Mesendoderm (in vitro differentiated cells): ENCODE measurements at places on chromosomes 6 and 20.

- DNase-seq, result no peak
These were observed 107.8 kb downstream of the OGFRL1 start for GRCh38 chr6:71396410-71396801.

DNA sequence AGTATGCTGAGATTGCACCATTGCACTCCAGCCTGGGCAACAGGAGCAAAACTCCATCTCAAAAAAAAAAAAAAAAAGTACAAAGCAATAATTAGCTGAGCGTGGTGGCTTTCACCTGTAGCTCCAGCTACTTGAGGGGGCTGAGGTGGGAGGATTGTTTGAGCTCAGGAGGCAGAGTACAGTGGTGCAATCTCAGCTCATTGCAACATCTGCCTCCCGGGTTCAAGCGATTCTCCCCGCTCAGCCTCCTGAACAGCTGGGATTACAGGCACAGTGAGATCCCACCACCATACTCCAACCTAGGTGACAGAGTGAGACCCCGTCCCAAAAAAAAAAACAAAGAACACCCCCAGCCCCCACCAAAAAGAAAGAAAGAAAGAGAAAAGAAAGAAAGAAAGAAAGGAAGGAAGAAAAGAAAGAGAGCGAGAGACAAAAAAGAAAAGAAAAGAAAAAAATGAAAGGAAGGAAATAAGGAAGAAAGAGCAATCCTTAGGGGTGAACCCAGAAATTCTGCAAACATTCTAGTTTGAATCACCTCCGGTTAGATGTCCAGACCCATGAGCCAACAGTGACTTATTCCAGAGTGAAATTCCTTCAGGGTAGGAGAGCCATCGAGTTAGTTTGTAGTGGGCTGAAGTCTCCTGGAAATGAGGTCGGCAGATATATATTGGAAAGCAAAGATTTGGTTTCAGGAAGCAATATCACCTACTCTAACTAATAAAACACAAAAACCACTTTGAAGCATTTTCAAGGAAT lies 3.2 kb upstream of the RIPOR3 start:
- no peak for DNase-seq

GRCh38 chr6:84379142-84379541 lies 151.7 kb upstream of the CEP162 start:
- no peak for DNase-seq

- no peak for DNase-seq
These were observed 187.6 kb upstream of the SULF2 start for GRCh38 chr20:47972916-47973309.

- DNase-seq, result peak; percentile 36
These were observed 77.6 kb downstream of the RIN2 start for GRCh38 chr20:19835533-19836222.

- no peak for DNase-seq
These were observed 14.4 kb downstream of the JARID2 start for GRCh38 chr6:15260099-15260821.

DNA sequence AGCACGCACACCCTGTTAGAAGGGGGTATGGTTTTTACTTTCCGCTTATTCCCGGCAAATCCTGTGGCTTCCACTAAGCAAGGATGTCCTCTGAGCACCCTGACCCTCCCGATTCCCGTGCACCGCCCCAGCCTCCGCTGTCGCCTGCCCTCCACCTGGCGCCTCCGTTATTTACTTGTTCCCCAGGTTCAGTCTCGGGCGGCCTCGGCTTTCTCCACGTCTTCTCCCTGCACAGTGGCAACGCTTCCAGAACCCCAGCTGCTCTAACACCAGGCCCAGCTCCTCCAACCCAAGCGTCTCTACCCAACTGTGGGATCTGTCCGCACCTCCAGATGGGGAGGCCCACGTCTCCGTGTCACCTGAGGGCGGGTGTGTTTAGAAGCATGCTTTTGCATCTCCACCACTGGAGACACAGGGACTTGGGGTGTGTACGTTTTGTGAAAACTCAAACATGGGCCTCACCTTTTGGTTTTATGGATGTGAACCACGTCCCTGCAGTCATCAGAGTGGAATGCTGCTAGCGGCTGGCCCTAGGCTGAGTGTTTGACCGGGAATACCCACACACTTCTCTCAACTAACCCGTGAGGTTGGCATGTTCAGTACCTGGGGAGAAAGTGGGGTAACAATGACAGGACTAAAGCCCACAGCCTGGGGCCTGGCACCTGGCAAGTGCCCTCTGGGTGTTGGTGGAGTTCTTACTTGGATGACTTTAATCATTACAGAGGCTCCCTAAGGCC lies 79.9 kb downstream of the THBS2 start:
- DNase-seq, result no peak

- DNase-seq, result peak; percentile 58
These were observed 739 bp downstream of the GSS start for GRCh38 chr20:34954904-34955230.

GRCh38 chr6:125953502-125953875 lies 3.1 kb upstream of the HINT3 start:
- DNase-seq, result peak; percentile 68

DNA sequence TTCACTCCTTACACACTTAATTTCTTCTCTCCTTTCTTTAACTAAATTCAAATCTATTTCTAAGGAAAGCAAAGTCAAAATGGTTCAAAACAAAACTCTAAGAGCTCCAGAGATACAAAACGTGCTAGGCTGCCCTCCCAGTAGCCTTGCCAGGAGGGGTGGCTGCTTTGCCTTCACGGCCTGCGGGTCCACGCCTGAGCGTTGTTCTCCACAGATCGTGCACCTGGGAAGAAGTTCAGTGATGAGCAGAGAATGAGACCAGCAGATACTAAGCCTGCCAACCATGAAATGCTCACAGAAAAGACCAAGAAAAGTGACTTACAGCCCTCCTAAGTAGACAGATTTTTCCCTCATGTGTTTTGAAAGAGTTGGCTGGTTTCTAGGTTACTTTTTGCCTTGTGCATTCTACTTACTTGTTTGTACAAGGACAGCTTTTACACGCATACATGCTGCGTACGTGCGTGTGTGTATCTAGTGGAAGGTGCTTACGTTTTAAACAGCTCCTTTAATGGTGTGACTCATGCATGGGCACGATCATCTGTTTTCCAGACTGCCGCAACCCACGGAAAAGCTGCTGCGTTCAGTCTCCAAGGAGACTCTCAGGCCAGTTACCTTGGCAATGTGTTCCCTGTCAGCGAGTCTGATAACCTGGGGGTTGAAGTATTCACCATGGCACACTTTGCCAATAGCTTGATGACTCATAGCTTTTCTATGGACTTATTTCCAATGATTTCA lies 32.4 kb upstream of the PBOV1 start:
- DNase-seq, result no peak

DNA sequence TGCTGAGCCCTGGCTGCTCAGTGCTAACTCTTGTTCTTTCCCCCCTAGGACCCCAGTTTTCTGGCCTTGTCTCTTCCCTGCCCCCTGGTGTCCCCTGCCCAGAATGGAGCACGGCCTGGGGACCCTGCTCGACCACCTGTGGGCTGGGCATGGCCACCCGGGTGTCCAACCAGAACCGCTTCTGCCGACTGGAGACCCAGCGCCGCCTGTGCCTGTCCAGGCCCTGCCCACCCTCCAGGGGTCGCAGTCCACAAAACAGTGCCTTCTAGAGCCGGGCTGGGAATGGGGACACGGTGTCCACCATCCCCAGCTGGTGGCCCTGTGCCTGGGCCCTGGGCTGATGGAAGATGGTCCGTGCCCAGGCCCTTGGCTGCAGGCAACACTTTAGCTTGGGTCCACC lies 11.9 kb downstream of the CCN5 start:
- DNase-seq, result no peak

- no peak for DNase-seq
These were observed 54.1 kb upstream of the KCNG1 start for GRCh38 chr20:51076786-51077685.

DNA sequence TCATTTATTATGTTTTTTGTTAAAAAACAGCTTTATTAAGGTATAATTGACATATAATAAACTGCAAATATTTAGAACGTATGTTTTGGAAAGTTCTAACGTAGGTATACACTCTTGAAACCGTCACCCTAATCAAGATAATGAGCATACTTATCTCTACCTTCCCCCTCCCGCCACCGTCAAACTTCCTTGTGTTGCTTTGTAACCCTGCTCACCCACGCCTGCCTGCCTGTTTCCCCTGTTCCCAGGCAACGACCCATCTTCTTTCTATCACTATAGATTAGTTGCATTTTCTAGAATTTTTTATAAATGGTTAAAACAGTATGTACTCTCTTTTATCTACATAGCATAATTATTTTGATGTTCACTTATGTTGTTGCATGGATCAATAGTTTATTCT lies 33.5 kb upstream of the GCLC start:
- peak; percentile 5 for DNase-seq

GRCh38 chr6:56356426-56356825 lies 109.0 kb upstream of the COL21A1 start:
- DNase-seq, result peak; percentile 46

GRCh38 chr6:113875470-113875869 lies 18.3 kb downstream of the MARCKS start:
- DNase-seq, result peak; percentile 33

- DNase-seq, result peak; percentile 40
These were observed 18.4 kb downstream of the NT5E start for GRCh38 chr6:85468326-85468725.

- no peak for DNase-seq
These were observed 303.5 kb downstream of the CDH4 start for GRCh38 chr20:61555566-61555965.

DNA sequence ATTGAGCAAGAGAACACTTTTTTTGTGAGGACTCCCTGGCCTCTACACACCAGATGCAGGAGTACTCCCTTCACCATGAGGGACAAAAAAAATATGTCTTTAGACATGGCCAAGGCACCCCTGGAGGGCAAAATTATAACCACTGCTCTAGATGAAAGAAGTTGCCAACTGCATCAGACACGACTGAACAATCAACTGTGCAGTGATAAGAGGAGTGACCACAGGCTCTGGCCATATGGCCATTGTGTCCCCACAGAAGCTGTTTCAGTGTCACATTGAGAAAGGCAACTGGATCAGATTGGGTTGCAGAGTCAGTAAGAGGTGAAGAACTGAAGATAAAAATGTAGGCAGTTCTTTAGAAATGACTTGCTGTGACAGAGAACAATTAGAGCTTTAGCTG lies 85.7 kb downstream of the C6orf118 start:
- DNase-seq, result no peak

GRCh38 chr20:32887492-32887891 lies 28.8 kb downstream of the EFCAB8 start:
- no peak for DNase-seq

- no peak for DNase-seq
These were observed 222.7 kb upstream of the NOX3 start for GRCh38 chr6:155678361-155678760.

DNA sequence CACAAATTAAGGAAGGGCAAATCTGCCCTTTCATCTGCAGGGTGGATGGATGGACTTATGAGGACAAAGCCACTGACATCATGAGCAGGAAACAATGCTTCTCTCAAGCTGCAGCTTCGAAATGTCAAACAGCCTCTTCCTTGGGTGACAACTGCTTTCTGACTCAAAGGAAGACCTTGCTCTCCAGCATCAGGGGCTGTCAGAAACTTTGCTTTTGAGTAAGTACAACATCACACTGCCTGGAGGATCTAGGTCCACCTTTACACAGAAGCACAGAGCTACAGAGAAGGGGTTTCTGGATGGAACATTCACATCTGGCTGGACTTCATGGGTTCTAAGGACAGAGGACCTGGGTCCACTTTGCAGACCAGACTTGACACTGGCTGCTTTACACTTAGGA lies 5.9 kb downstream of the CST1 start:
- DNase-seq, result no peak

DNA sequence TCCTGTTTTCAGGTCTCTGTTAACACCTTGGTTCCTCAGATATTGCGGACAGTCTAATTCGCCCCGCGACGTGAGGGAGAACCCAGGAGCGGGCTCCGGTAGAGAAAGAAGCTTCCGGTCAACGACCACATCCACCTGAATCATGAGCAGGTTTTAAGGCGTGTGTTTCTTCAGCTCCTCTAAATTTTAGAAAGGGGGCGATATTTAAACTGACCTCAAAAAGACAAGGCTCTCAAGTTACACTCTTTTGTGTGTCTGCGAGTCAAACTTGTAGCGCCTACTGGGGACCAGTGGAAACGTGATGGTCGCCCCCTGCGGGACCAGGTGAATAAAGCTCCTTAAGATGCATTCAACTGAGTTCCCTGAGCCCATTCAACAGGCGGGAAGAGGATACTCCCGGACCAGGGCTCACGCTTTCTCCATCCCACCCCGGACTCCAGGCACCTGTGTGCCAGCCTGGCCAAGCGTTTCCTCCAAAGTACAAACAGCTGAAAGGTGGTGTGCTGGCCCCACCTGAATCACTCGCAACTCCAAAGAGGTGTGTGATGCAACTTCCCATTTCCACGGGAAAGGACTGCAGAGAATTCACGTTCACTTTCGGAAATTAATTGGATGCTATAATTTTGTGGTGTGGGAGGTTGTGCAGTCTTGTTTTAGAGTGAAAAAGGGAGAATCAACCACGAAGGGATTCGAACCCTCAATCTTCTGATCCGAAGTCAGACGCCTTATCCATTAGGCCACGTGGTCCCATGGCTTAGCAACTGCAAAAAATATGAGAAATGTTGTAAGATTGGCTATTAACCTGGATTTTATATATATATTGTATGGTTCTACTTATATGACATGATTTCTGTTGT lies 17.0 kb downstream of the GPX5 start:
- DNase-seq, result peak; percentile 99

DNA sequence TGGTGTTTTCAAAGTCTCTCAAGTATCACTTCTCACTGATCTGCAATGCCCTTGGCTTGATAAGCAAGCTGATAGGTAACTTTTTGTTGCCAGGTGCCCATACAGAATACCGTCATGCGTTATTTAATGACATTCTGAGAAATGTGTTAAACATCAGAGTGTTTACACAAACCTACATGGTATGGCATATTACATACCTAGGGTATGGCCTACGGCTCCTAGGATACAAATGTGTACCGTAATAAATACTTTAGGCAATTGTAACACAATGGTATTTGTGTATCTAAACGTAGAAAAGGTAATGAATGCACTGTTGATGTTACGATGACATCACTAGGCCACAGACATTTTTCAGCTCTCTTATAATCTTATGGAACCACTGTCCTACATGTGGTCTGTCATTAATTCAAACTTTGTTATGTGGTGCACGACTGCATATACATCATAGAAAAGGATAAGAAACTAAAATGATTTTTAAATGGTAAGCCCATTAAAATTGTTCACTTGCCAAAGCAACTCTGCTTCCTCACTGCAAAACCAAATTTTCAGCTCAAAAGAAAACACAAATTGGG lies 35.7 kb downstream of the CSNK2A1 start:
- no peak for DNase-seq

- no peak for DNase-seq
These were observed 20.3 kb upstream of the ZFAND3 start for GRCh38 chr6:37799263-37799644.
